ENCODE measurements at places on chromosomes 1 and 21.

GRCh38 chr1:93450321-93450720, 2.4 kb downstream of the FNBP1L start:
- no peak for DNase-seq

DNA sequence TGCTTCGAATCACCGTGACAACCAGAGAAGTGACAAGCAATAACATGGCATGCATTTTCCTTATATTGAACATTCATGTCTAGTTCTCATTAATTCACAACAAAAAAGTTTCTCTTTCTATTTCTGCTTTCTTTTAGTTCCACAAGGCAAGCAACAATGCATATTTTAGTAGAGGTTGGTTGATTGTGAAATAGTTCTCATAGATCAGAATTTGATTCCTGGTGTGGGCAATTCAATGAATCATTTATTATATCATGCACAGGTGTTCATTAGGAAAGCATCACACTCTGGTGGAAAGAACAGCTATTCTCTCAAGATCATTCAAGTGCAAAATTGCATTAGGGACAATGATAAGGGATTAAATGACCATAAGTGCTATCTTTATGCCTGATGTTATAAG, 980.9 kb downstream of the BRINP3 start:
- no peak for DNase-seq

GRCh38 chr1:230072866-230073265, 5.8 kb downstream of the GALNT2 start:
- no peak for DNase-seq

- DNase-seq, result no peak
Measured at GRCh38 chr21:34881421-34881820, 167.7 kb downstream of the RUNX1 start.

GRCh38 chr1:44168520-44169098, 27.2 kb upstream of the KLF18 start:
- DNase-seq, result no peak

GRCh38 chr1:34858901-34859445, 576 bp downstream of the SMIM12 start:
- DNase-seq, result peak; percentile 48

DNA sequence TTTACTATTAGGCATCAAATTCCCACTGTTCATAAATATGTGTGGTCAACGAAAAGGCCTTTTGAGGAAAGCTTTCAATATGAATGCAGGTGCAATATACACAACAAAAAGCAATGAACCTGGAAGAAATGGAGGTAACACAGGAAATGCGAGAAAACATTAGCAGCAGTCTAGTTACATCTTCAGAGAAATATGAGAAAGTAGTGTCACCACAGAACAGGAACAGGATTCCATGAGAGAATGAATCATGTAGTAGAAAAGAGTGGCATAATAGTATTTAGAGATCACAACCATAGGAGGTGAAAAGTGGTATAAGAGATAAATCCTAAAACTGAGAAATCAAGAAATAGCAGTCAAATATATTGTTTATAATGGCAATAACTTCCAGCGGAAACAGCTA, 103.7 kb downstream of the AK5 start:
- DNase-seq, result no peak

- peak; percentile 70 for DNase-seq
Measured at GRCh38 chr1:115098979-115099692, 9.8 kb upstream of the TSPAN2 start.

GRCh38 chr1:54476530-54477109, 70.4 kb upstream of the SSBP3 start:
- DNase-seq, result no peak

DNA sequence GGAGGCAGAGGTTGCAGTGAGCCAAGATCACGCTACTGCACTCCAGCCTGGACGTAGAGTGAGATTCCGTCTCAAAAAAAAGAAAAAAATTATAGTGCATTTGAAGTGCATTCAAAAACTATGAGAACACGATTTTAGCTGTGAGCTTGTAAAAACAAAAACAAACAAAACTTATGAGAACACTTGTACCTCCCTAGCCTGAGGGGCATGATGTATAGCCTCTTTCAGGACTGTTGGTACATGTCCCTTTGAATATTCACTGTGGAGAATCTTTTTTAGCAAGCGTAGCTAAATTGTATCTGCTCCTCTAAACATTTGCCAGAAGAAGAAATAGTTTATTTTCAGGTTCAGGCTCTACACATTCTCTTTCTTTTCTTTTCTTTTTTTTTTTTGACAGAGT, 9.5 kb upstream of the DEGS1 start:
- no peak for DNase-seq

DNA sequence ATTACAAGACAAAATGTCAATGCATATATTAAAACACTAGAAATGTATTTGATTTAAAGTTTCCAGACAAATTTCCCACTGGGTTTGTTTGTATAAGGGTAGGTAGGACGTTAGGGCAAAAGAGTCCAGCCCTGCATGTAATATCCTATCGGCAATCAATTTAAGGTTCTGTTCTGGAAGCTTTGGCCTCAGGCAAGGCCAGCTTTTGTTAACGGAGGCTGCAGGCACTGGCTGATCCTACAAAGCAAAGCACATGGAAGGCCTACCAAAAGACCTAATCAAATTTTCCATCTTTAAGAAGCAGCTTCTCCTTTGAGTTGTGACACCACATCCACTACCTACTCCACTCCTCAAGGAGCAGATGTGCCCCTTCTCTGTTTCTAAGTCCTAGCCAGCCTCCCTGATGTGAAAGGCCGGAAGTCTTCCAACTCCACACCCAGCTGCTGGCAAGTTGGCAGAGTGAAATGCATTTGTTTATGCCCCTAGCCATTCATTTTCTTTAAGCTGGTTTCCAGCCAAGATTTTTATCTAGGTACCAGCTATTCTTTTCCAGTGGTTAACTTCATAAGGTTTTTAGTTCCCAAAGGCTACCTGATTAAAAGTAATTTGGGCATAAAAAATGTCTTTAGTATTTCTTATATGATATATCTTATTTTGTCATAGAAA, 452.6 kb downstream of the PTBP2 start:
- no peak for DNase-seq

GRCh38 chr1:154878371-154879037, 8.4 kb upstream of the KCNN3 start:
- DNase-seq, result peak; percentile 80

DNA sequence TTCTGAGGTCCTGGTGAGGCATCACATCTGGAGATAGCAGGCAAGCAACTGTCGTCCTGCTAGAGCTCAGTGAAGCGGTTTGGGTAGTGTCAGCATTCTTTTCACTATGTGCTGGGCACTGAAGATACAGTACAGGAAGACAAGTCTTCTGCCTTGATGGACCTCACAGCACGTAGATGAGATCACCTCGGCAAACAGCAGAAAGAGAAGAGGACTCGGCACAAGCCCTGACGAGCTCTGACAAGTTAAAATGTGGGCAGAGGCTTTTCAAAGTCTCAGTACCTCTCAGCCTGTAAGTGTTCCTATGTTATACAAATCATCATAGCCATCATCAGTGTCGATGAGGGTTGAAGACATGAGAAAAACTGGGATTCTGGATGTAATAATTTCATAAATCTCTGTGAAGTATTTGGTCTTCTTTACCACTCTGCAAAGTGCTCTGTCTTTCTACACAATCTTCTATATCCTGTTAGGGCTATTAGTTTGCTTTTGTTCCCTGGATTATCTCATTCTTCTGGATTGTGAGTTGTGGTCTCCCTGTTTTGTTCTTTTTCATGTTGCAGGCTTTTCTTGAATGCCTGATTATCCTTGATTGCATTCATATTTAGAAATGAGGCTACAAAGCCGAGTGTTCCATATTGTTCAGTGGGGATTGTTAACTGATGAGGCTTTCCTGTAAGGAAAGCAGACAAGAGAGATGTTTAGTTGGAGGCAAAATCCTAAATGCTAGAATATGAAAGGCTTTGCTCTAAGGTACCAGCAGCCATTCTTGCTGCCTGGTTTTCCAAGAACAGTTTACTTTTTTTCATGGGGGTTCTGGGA, 24.2 kb downstream of the MAEL start:
- DNase-seq, result no peak

DNA sequence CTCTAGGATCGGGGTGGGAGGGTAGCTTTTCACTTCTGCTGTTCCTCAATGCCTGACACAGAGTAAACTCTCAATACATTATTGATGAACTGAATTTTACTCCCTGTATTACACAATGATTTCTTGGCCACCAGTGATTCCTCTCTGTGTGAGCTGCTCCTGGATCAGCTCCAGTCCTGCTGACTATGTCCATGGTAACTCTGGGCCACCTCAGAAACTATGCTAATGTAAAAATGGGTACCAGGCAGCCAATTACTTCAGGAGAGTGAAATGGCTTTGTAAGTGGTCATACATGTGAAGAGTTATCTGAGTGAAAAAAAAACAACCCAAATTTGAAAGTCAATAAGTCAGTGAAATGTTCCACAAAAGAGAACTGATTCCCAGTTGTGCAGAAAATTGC, 311.0 kb downstream of the KCNH1 start:
- DNase-seq, result no peak

DNA sequence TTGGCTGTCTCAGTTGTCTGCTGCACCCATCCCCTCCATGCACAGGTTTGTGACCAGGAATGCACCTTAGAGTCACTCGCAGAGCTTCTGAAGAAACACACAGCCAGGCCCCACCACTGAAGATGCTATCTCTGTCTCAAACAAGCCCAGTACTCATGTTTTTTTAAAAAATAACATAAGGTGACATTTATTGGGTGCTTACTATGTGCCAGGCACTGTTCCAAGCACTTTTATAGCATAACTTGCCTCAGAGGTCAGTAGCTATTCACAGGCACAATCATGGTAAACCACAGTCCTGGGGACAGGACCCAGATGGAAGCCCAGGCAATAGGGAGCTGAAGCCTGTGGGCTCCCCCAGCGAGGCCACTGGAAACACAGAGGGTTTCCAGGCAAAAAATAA, 8.8 kb upstream of the ATP13A2 start:
- no peak for DNase-seq

- peak; percentile 61 for DNase-seq
Measured at GRCh38 chr1:204410688-204411450, 748 bp downstream of the PPP1R15B start.

GRCh38 chr21:30478004-30478403, 2.2 kb downstream of the KRTAP19-1 start:
- DNase-seq, result no peak

GRCh38 chr1:181077576-181078242, 10.8 kb upstream of the IER5 start:
- no peak for DNase-seq

DNA sequence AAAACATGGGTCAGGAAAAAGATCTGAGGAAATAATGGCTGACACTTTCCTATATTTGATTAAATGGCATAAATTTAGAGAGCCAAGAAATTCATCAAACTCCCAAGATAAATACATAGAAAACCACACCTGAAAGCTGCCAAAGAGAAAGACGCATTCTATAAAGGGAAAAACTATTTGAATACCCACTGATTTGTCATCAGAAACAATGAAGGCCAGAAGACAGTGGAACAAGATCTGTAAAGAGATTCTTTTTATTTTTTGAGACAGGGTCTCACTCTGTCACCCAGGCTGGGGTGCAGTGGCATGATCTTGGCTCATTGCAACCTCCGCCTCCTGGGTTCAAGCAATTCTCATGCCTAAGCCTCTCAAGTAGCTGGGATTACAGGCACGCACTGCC, 17.4 kb downstream of the SDE2 start:
- DNase-seq, result no peak

DNA sequence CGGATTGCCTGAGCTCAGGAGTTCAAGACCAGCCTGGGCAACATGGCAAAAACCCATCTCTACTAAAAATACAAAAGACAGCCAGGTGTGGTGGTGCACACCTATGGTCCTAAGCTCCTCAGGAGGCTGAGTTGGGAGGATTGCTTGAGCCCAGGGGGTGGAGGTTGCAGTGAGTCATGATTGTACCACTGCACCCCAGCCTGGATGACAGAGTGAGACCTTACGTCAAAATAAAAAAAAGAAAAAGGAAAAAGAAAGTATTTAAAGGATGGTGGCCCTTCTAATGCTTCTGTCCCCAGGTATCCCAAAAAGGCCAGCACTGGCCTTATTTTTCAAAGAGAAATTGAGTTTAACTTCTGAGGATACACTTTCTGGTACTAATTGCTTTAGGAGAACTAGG, 1.7 kb downstream of the IKBKE start:
- DNase-seq, result peak; percentile 33

GRCh38 chr21:36847189-36847588, 119.3 kb downstream of the HLCS start:
- DNase-seq, result no peak

- no peak for DNase-seq
Measured at GRCh38 chr1:91553177-91553591, 52.5 kb downstream of the CDC7 start.

DNA sequence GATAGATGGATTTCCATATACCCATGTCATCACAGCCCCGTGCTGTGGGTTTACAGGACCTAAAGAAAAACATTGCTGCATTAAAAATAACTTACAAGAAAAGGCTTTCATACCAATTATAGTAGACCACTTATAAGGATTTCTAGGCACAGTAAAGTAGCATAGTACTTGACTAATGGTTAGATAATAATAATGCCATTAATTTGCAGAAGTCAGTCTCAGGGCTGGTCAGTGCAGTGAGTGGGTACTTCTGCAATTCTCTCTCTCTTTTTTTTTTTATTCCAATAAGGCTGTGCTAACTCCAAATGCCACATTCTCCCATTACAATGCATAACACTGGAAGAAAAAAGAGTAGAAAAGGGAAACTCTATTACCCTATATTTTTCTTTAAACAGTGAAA, 73.1 kb upstream of the TMPRSS15 start:
- DNase-seq, result no peak

GRCh38 chr21:19874521-19874920, 1123.7 kb upstream of the NCAM2 start:
- DNase-seq, result no peak

Data from stimulated activated CD4-positive, alpha-beta T cell treated with anti-CD3 and anti-CD28 coated beads, Interleukin-15, amount 100 ng/mL, for 24 hours (primary cell).